ENCODE measurements at places on chromosomes 6 and 20.

DNA sequence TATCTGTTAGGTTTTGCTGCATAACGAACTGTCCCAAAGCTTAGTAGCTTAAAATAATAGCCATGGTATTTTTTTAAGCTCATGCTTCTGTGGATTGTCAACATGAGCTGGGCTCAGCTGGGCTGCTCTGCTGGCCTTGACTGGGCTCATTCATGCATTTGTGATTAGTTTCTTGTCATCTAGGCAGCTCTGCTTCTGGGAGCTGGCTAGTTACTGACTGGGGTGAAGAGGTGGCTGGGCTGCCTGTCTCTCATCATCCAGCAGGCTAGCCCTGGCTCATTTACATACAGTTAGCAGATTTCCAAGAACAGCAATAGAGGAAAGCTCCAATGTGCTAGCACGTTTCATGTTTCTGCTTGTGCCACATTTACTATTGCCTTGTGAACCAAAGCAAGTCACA is 165.1 kb upstream of the PCSK2 start:
- no peak for DNase-seq

DNA sequence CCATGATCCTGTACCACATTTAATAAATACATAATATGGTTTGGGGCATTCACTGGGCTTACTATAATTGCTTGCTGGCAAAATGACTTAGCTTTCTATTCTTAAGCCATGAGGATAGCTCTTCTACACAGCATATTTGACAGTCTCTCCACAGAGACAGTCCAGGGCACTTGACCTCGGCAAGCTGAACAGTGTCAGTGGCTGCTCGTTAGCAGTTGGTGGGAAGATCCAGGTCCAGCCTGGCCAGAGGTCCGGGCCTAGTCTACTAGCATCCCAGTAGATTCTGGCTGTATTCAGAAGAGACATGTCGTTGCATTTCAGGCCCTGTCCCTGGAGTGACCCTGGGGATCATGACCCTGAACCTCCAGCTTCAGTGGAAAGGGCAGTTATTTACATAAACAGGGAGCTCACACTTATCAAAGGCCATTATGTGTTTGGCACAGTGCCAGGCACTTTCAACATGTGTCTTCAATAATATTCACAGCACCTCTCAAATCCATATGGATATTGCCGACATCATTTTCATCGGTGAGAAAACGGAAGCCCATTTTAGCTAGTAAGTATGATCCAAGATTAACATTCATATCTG is 139.0 kb downstream of the IMPG1 start:
- no peak for DNase-seq

- DNase-seq: no peak
These were observed 48.6 kb upstream of the FABP7 start for GRCh38 chr6:122730775-122731386.

DNA sequence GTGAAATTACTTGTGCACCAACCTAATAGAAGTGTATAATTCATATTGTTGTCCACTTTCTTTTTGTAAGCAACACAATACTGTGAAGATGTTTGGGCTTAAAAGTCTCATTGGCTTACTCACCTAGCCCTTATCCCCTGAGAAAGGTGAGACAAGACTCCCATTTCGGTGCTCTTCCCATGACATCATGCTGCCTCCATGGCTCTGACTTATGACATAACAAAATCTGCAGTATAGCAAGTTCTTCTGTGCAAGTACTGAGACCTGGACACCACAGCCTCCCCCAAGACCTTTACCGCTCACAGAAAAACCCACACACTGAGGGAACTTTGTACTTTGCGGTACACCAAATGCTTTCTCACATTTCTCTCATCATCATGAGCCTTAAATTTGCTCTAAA is 50.5 kb downstream of the HAO1 start:
- DNase-seq: no peak

- no peak for DNase-seq
These were observed 105.2 kb upstream of the LRFN2 start for GRCh38 chr6:40692337-40692736.

GRCh38 chr6:162904069-162904663 is 176.4 kb downstream of the PACRG start:
- no peak for DNase-seq

- no peak for DNase-seq
These were observed 48.6 kb downstream of the SLX4IP start for GRCh38 chr20:10483691-10484090.

DNA sequence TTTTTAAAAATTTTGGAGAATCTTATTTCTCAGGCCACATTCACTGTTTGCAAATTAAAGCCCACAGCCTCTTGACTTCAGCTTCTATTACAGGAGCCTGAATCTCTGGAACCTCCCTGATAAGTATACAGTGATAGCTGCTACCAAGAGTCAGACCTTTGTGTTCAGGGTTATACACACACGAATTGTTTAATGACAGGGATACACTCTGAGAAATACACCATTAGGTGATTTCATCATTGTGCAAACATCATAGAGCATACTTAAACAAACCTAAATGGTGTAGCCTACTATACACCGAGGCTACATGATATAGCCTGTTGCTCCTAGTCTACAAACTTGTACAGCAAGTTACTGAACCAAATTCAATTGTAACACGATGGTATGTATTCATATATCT is 473.9 kb downstream of the PKHD1 start:
- DNase-seq: no peak

GRCh38 chr20:38373231-38373867 is 27.1 kb downstream of the LBP start:
- no peak for DNase-seq

DNA sequence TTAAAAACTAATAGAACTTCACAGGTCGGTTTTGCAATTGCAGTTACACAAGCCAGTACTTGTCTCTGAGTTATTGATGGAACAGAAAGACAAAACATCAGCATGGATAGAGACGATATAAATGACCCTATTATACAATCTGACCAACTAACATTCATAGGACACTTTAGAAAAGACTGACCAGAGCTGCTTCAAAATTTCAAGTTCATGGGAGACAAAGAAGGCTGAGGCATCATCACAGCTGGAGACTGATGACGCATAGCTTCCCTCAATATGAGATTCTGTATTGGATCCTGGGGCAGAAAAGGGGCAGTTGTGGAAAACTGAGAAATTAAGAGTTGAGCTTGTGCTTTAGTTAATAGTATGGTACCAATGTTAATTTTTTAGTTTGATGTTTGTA is 174.0 kb downstream of the THBS2 start:
- no peak for DNase-seq

DNA sequence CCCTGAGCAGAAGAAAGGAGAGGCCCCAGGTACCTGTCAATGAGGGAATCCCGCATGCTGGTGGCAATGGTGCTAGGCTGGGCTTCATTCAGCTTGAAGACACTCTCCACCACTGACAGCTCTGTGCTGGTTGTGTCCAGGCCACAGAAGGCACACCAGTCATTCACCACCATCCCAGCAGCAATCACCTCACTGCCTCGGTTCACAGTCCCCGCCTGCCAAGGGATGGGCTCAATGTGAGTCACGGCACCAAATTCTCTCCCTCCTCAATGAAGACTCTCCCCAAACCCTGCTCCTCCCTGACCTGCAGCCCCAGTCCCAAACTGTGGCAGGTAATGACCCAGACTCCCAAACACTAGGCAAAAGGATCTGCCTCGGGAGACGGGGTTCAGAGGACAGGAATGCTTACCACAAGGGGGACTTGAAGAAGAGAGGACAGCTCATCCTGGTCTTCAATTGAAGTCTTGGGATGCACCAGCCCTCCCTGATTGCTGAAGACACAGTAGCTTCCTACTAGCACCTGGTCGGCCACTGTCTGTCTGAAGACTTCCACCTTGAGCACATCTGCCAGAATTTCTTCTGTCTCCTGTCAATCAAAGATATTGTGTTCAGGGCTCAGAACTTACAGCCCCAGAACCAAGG is 1.7 kb upstream of the MMP24OS start:
- no peak for DNase-seq
